ENCODE measurements at places on chromosomes 4 and X.

DNA sequence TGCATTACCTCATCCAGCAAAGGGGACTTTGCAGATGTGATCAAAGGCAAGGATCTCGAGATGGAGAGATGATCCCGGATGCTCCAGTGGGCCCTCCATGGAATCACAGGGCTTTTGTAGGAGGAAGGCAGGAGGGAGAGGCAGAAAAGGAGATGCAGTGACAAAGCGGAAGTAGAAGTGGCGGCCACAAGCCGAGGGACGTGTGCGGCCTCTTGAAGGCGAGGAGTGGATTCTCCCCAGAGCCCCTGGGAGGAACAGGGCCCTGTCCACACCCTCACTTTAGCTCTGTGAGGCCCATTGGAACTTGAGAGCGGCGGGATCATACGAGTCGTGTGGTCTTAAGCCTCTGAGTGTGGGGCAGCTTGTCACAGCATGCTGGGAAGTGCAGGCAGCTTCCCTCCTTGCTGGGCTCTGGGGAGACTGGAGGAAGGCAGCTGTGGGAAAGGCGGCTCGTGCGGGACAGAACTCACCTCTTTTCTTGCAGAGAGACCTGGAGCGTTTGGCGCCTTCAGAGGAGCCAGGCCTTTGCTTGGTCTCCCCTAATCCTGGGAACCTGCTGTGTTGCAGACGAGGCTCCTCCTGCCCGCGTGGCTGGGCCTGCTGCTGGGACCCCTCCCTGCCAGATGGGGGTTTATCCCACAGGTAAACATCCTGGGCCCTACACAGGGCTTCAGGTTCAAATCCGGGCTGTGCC, 10.2 kb downstream of the SH3TC1 start:
- no peak for DNase-seq

GRCh38 chr4:112312610-112313239, 15.6 kb downstream of the ALPK1 start:
- no peak for DNase-seq

DNA sequence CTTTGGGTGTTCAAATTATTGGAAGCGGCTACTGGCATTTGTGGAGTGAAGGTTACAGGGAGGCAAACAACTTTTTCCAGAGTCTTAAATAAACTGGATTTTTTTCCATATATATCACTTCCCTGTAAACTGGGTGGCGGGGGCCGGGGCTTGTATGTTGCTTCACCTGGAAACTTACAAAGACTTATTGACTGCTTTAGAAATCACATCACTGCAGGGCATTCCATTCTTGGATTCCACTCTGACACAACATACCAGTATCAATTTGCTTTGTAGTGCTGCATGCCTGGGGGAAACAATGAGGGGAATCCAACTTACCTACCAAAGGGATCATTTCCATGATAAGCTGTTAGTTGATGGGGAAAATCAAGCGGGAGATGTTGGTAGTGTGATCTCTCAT, 21.7 kb upstream of the FAM156A start:
- no peak for DNase-seq

- DNase-seq: no peak
These were observed 195.6 kb downstream of the RAPGEF2 start for GRCh38 chr4:159298502-159298901.

GRCh38 chr4:114600672-114601071, 2.1 kb downstream of the UGT8 start:
- DNase-seq: no peak

DNA sequence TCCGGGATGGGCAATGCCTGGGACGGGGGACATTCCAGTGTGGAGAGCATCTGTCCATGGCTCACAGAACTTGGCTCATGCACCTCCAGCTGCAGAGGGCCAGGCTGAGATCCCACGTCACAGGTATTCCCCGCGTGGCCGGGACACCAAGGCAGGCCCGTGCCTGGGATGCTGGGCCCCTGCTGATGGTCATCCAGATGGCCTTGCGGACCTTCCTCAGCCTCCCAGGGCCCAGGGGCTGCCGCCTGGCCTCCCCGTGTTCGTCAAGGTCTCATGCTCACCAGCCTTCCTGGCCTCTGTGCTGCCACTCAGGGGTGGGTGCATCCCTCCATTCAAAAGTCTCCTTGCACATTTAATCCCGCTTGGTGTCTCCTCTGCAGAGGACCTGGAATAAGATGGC, 40.9 kb upstream of the LRPAP1 start:
- no peak for DNase-seq

DNA sequence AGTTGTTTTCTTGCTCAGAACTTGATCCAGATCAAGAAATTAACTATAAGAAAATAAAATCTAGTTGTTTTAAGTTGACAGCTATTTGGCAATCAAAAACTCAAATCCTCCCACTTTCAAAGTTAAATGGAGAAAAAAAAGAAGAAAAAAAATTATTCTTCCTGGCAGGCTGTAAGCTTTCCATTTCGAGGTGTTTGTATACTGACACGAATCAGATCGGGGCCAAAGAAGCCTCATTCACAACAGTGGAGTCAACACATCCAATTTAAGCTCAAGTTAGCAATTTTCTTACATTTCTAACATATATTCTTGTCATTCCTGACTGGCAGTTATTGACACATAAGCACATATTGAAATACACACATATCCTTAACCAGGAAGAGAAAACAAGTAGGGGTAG, 119.4 kb downstream of the UNC5C start:
- DNase-seq: no peak

DNA sequence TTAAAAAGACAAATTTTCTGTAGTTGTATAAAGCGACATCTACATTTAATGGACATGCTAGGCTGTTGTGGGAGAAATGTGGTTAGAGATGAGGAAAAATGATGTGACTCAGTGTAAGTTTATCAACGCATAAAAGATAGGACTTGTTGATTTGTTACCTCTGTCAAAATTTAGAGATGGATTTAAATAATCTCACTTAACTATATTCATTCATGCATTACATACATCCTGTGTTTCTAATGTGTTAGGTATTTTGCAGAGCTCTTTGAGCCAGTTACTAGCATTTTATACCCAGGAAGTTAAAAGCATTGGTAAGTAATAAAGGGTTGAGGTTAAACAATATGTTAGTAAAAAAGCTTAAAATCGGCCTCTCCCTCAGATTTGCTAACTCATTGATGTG, 34.3 kb downstream of the METAP1 start:
- no peak for DNase-seq

- DNase-seq: no peak
These were observed 32.4 kb upstream of the RBPJ start for GRCh38 chr4:26288355-26288909.

GRCh38 chrX:40096395-40097091, 1.2 kb downstream of the BCOR start:
- DNase-seq: no peak

DNA sequence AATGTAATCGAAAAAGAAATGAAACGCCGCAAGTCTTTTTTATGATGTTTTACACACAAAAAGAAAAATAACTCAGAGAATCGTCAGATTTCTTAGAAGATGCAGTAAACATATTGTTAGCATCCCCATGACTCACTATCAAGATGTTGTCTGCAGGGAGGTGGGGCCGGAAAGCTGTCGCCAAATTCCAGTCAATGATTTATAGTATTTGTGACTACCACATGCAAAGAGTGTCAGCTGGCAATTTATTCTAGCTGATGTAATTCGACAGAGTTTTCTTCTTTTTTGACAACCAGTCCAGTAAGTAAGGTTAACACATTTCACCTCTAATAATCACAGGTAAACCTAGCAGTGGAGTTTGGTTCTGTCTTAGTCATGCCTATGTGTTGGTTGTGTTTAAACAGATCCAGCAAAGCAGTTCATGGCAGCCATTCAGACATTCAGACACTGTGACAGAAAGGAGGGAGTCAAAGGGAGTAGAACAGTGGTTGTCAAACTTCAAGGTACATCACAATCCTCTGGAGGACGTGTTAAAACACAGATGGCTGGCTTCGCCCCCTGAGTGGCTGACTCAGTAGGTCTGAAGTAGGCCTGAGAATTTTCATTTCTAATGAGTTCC, 19.8 kb upstream of the PPP1R2C start:
- no peak for DNase-seq

GRCh38 chrX:13263560-13264251, 56.1 kb downstream of the ATXN3L start:
- no peak for DNase-seq

- DNase-seq: no peak
These were observed 35.8 kb downstream of the ATXN3L start for GRCh38 chrX:13283950-13284546.
